ENCODE measurements at places on chromosomes 7 and 10.

GRCh38 chr7:112770051-112770450 lies 20.1 kb downstream of the TMEM168 start:
- no peak for DNase-seq

DNA sequence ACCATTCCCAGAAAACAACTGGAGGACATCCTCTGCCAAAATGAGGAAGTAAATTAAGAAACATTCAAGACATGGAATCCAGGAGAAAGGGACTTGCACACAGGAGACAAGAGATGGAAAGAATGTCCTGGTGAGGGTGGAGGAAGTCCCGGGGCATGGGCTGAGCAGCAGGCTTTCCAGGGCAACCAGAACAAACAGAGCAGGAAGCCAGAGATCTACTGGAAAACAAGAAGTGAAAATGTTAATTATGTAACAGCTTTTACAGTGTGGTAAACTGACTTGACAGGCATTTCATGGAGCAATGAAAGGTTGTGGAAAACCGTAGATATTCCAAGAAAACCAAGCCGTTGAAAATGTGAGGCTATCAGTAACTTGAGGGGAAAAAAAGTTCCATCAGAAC lies 55.2 kb upstream of the ZNF746 start:
- DNase-seq = no peak

GRCh38 chr7:137421366-137421765 lies 77.8 kb upstream of the PTN start:
- no peak for DNase-seq

DNA sequence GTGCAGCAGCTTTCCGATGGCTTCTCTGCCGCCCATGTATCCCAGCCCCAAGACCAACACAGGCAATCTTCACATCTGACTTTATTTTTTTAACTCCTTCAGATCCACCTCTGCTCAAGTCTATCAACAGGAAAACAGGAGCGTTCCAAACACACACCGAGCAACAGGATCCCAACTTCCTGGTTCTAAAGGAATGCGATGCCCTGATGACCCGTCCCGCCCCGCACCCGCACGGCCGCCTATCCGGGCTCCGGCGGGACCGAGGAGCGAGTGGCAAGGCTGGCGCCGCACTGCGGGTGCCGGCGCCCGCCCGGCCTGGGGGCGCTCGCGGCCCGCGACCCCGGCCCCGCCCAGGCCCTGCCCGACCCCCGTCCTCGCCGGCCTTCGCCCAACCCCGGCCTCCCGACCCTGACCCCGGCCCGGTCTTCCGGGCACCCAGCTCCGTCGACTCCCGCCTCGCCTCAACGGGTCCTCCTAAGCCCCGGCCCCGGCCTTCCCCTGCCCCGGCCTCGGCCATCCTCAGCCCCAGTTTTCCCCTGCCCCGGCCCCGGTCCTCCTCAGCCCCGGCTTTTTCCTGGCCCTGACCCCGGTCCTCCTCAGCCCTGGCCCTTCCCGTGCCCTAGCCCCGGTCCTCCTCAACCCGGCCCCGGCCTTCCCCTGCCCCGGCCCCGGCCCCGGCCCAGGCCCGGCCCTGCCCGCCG lies 730 bp downstream of the LARP4B start:
- peak; percentile 59 for DNase-seq

- peak; percentile 19 for DNase-seq
Measured at GRCh38 chr7:1800902-1801301, 130.8 kb downstream of the ELFN1 start.

- no peak for DNase-seq
Measured at GRCh38 chr10:125773687-125774543, 1.7 kb downstream of the MMP21 start.

DNA sequence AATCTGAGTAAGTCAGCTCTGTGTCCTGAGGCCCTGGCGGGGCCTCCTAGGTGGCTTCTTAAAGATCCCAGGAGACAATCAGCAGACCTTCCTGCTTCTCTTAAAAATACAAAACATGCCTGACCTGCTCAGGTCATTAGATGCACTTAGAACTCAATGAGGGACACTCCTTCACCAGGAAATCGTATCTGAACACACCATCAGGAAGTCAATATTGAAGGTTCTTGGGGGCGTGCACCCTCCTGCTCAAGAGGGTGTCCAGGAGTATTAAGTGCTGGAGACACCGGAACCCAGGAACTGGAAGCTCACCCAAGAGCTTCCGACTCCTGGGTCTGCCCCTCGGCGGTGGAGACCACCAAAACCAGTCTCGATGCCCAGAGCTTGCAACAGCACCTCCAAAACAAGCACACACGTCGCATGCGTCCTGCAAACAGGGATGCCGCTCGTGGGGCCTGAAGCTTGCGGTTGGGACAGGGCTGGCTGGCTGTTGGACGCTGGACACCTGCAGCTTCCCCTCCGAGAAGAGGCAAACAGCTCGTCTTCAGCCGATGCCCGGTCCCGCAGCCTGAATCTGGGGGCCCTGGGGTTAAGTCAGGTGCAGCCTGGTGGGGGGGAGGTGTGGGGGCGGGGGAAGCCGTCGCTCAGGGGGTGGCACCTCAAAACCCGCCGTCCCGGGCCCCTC lies 803 bp downstream of the RAPGEF5 start:
- DNase-seq = no peak

- no peak for DNase-seq
Measured at GRCh38 chr10:6328699-6329423, 126.1 kb downstream of the PFKFB3 start.

GRCh38 chr10:71629131-71629530 lies 90.4 kb downstream of the C10orf105 start:
- no peak for DNase-seq

GRCh38 chr7:38492010-38492409 lies 139.2 kb downstream of the AMPH start:
- no peak for DNase-seq

DNA sequence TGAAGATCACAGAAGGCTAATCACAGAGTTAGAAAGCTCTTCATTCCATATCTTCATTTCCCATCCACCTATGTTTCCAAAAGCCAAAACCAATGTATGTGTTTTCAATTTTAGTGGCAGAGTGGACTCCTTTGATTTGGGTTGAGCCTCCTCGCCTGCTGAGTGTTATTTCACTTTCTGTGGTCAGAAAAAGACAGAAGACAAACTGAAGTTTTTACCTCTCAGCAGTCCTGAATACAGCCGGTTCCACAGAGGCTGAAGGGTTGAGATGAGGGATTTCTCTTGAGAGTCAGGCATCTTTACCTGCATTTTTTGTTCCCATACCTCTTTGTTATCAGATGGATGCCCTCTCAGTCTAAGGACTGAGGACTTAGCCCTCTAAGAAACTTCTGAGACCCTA lies 659.6 kb downstream of the CCSER2 start:
- no peak for DNase-seq

All from AG08395 (cell line).